NCI-H1694 treated with DMSO at 0.1 percent for 48 hours (cell line): ENCODE measurements at places on chromosomes 2 and 18.
A peak's percentile ranks its signal among the peaks of the same experiment; 100 is the strongest.

DNA sequence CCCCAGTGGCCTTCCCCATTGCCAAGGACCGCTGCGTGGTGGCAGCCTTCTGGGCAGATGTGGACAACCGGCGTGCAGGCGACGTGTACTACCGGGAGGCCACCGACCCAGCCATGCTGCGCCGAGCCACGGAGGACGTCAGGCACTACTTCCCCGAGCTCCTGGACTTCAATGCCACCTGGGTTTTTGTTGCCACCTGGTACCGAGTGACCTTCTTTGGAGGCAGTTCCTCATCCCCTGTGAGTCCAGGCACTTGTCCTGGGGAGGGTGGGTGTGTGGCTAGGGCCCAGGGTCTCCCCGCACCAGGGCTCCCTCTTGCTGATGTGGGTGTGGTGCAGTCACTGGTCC, 31.9 kb downstream of the SNED1 start:
- DNase-seq = no peak

DNA sequence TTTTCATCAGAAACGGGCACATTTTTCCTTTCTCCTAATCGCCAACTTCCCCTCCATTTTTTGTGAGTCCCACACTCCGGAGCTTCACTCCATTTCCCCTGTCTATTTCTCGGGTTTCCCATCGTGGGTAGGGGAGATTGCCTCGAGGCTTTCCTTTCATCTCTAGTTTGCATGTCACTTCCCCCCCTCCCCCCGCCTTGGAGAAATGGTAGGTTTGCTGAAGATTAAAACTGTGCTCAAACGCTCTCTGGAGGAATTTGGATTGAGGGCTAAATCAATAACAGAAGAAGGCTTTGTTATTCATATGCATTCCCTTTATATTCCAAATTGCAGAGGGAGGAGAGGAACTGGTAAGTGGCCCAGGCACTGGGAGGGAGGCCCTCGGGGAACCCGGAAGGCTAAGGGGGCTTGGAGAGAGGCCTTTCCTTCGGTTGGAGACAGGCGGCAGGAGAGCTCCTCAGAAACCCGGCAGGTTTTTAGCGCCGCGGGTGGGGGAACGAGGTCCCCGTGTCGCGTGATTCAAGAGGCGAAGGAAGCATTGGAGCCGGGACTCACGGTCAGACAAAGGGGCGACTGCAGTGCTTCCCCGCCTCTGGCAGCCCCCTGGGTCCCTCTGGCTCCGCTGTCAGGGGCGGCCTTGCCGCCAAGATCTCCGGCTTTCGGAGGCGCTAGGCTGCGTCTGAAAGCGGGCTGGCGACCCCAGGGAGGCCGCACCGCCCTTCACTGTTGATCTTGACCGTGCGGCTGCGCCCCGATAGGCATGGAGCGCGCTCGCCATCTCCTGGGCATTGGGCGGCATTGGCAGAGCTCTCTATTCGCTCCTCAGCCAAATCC, 2.4 kb upstream of the HOXD12 start:
- peak; percentile 72 for DNase-seq

- peak; percentile 92 for DNase-seq
Observed at GRCh38 chr2:23584054-23584745, 199.2 kb downstream of the KLHL29 start.

DNA sequence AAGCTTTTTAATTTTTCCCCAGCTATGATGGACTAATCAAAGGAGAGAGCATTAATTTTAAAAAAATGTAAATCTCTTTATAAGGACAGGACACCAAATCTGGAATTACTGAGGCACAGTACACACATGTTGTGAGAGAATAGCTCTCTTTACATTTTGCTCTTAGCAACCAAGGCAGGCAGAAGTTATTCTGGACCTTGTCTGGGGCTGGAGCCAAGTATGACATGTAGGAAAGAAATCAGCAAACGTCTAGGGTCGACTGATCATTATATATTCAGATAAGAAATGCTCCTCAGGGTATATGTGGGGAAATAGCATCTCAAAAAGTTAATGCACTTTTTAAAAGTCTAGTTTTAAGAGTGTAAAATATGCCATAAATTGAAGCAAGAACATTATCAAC, 1330.0 kb upstream of the CELF4 start:
- DNase-seq = no peak

DNA sequence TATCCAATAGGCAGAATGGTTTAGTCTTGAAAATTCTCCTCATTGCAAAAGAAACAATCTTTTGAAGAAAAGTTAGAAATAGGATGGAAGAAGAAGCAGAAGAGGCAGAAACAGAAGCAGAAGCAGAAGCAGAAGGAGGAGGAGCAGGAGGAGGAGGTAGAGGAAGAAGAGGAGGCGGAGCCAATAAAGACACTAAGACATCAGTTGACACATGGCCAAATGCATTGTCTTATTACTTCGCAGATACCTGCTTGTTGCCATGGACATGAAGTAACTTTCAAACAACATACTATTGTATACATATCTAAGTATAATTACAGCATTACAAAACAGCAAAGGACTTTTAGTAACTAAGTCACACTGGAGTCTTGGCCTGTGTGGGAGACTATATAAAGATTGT, 606.3 kb downstream of the METTL4 start:
- no peak for DNase-seq

DNA sequence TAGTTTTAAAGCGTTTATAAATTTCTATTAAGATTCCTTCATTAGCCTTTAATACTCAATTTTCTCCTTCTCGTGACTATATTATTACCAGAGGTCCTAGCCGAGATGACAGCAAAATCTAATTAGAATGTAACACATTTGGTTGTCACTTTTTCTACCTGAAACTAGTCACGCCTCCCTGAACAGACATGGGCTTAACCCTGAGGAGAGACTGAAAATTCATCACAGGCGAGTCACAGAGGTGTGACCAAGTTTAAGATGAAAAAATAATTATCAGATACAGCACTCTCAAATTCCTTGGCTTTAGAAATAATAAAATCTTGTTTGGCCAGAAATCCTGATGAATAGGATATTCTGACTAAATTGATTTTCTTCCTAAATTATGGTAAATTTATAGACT, 834.4 kb upstream of the SLC39A10 start:
- no peak for DNase-seq

DNA sequence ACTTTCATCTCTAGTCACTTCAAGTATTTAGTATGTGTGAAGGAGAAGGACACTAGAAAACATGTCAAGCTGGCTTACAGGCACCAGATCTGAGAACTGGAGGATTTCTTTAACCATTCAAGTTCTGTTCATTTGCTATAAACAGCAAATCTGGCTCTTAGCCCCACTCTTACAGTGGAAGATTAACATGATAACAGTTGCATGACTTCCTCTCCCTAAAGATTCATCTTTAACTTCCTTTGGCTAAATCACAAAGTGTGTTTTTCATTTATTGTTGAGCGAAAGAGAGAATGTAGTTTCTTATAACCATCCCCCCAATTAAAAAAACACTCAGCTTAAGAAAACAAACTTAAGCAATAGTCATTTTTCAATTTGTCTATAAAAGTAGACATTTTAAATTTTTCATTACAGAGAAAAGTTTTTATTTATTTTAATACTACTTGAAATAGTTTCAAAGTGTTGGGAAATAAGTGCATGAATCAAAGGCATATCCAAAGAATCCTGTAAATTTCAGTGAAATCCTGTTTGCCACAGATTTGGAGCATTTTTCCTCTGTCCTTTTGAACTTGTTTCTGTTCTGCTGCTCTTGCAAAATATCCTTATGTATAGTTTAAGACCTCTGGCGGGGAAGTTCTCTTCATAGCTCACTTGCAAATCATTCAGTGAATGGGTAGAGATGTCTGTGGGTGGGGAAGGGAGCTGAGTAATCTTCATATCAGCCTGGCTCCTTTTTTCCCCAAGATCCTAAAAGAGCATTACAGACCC, 241.0 kb upstream of the RBBP8 start:
- no peak for DNase-seq

GRCh38 chr2:16716024-16716423, 50.4 kb upstream of the CYRIA start:
- DNase-seq = no peak
